ENCODE measurements at places on chromosomes 2 and 18.
A peak's percentile ranks its signal among the peaks of the same experiment; 100 is the strongest.

GRCh38 chr18:68928762-68929675, 131.1 kb downstream of the CCDC102B start:
- DNase-seq, result no peak

- no peak for DNase-seq
Measured at GRCh38 chr2:147137711-147138110, 707.1 kb upstream of the ACVR2A start.

GRCh38 chr2:8134473-8134932, 547.4 kb upstream of the ID2 start:
- DNase-seq, result peak; percentile 90

DNA sequence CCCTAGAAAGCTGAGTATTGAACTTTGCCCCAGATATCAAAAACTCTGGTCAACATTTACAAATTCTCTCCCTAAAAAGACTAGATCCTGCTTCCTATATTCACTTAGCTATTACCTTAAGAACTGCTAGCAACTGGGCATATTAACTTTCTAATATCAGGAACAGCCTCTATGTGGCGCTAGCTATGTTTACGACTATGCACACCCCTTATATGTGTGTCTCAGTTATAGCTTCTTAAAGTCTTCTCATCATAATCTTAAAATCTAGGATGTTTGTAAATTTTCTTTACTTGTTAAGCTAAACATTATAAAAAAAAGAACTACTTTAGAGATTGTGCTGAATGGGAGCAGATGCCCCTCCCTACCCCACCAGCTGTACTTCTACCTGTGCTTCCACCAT, 1.7 kb upstream of the STAMBP start:
- peak; percentile 7 for DNase-seq

DNA sequence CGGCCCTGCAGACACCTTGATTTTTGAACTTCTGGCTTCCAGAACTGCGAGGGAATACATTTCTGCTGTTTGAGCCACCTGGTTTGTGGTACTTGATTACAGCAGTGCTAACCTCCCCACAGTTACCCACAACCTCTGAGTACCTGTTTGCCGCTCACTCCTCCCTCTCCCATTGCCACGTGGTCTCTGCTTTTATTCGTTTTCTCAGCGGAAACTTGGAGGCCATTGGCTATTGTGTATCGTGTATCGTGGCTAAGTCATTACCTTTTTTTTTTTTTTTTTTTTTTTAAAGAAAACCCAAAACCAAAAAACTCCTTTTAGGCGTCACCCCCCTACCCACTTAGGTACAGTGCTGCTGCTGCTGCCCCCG, 90.8 kb downstream of the AGAP1 start:
- no peak for DNase-seq

All from SHP77 (cell line).